HFF-Myc (cell line): ENCODE measurements at places on chromosomes 12 and 14.

GRCh38 chr12:89469361-89469760 lies 55.2 kb downstream of the GALNT4 start:
- DNase-seq: no peak

GRCh38 chr12:100974747-100975146 lies 180.2 kb downstream of the ANO4 start:
- no peak for DNase-seq

- no peak for DNase-seq
Observed at GRCh38 chr12:454833-455232, 4.9 kb upstream of the B4GALNT3 start.

GRCh38 chr14:76654573-76655108 lies 106.6 kb upstream of the VASH1 start:
- DNase-seq: no peak

DNA sequence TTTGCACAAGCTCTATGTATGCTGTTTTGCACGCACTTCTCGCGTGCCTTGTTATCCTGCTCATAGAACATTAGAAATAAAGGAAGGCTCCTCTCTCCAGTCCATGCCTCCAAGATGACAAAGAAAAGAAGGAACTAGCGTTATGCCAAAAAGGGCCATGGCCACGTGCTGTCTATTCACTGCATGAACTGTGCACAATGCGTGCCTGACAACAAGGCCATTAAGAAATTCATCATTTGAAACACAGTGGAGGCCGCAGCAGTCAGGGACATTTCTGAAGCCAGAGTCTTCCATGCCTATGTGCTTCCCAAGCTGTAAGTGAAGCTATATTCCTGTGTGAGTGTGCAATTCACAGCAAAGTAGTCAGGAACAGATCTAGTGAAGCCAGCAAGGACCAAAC lies 22.2 kb upstream of the PRMT8 start:
- no peak for DNase-seq

- DNase-seq: no peak
Observed at GRCh38 chr14:55851961-55852360, 266.2 kb upstream of the PELI2 start.

DNA sequence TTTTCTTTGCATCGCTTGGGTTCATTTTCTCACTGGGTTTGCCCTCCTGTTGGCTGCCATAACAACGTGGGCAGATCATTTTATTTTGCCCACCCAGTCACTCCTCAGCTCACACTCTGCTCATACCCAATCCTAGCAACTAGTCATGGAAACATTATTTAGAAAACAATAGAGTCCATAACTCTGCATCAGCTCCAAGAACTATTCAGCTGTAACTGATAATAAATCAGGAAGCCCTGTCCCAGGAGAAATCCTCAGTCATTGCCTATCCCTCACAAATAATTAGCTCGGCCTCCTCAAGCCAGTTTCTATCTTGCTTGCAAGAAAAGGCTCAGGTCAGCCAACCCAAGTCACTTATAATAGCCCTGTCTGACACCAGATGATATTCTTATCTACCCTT lies 43.2 kb downstream of the RTN1 start:
- no peak for DNase-seq

GRCh38 chr14:76352639-76353281 lies 23.2 kb upstream of the ESRRB start:
- DNase-seq: no peak

- DNase-seq: no peak
Observed at GRCh38 chr12:52259657-52260243, 14.7 kb upstream of the KRT86 start.

GRCh38 chr12:79296871-79297270 lies 393.9 kb downstream of the PAWR start:
- no peak for DNase-seq

- no peak for DNase-seq
Observed at GRCh38 chr14:104680056-104680805, 9.2 kb upstream of the INF2 start.

DNA sequence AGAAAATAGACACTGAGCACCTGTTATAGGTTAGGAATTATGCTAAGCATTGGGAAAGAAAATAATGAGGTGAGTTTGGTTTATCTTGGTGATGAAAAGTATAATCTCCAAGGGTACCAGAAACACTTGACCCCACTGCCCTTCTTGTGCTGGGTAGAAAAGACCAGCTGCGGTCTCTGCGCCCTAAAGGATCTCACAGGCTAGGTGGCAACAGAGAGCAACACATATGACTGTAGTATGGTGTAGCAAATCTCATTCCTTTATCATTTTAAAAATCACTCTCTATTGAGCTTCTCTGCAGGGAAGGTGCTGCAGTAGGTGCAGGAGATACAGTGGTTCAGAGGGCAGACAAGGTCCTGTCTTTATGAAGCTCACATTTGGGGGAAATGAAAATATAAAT lies 26.1 kb downstream of the NRXN3 start:
- no peak for DNase-seq

DNA sequence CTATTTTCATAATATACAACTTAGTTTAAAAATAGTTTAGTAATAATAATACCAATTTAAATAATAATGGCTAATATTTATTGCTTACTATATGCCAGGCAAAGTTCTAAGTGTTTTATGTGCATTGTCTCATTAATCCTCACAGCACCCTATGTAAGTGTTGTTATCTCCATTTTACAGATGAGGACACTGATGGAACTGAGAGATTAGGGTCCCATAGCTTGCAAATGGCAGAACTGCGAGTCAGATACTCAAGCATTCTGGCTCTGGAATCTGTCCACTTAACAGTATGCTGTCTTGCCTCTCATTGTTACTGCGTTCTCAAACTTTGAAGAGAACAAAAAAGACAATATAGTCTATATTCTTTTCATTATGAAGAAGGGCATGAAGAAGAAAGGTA lies 19.0 kb downstream of the AP5M1 start:
- no peak for DNase-seq

- no peak for DNase-seq
Observed at GRCh38 chr14:38137005-38137404, 70.7 kb upstream of the SSTR1 start.

- no peak for DNase-seq
Observed at GRCh38 chr14:60590991-60591414, 58.3 kb downstream of the SIX1 start.

DNA sequence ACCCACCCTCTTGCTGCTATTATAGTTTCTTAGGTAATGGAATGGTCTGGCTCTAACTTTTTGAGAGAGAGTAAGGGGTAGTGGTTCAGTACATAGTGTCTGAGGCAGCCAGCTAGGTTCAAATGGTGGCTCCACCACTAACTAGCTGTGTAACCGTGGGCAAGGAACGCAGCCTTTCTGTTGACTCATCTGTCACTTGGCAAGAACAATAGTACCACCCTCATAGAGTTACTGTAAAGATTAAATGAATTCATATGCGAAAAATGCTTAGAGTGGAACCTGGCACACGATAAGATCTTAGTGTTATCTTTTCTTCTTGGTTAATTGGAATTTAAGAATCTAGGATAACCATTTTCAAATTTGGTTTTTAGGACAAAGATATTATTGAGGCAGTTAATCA lies 14.0 kb downstream of the CCDC62 start:
- no peak for DNase-seq

GRCh38 chr14:23248601-23249000 lies 10.9 kb downstream of the RNF212B start:
- DNase-seq: no peak

- no peak for DNase-seq
Observed at GRCh38 chr12:132044661-132045412, 95.1 kb downstream of the EP400 start.

DNA sequence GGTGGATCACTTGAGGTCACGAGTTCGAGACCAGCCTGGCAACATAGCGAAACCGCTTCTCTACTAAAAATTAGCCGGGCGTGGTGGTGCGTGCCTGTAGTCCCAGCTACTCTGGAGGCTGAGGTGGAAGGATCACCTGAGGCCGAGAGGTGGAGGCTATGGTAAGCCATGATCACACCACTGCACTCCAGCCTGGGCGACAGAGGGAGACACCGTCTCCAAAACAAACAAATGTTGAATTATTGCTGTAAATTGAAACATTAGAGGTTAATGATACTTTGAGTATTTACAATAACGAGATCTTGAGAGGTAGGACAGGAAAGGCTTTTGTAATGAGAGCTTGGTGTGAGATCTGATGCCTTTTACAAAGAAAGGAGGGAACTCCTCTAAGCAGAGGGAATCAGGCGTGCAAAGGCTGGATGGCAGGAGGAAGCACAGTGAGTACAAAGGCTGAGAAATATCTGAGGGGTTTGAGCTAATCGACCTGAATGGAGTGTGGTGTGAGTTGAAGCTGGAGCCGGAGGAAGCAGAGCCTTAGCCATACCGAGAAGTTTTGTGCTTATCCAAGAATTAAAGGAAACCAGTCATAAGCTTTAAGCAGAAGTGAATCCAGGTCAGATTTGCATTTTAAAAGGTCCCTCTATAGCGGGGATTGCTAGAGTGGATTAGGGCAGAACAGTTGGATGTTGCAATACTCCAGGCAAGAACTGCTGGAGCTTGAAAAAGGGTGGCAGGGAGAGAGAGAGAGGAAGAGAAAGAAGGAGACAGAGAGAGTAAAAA lies 1.1 kb downstream of the RHNO1 start:
- DNase-seq: no peak

GRCh38 chr12:101491329-101491728 lies 16.2 kb downstream of the SPIC start:
- no peak for DNase-seq

DNA sequence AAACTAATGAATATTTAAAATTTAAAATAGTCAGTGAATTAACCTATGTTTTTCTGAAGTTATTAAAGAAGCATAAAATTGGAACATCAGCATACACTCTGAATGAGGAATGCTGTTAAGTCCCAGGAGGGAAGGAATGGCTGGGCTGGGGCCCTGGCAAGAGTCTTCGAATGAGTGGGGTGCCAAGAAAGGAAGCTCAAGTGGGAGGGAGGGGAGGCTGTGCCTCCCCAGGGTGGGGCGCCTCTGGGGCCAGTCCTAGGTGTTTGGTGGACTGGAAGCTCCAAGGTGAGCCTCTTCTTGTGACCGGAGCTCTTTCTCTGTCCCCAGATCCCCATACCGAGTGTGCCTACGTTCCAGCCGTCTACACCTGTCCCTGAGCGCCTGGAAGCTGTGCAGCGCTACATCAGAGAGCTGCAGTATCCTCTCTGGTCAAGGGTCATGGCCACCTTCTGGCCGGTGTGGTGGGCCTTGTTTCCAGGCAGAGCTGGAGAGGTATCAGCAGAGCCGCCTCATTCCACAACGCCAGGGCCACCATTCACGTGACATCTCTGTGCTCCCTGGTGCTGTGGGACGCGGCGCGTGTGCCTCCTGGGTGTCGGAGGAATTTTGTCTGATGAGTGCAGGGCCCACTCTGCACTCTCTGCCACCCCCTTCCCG lies 8.5 kb downstream of the VASH1 start:
- no peak for DNase-seq

- no peak for DNase-seq
Observed at GRCh38 chr12:52041695-52042123, 9.5 kb upstream of the NR4A1 start.

- no peak for DNase-seq
Observed at GRCh38 chr12:104534857-104535248, 78.1 kb downstream of the CHST11 start.

- no peak for DNase-seq
Observed at GRCh38 chr14:76514213-76514998, 138.5 kb downstream of the ESRRB start.

DNA sequence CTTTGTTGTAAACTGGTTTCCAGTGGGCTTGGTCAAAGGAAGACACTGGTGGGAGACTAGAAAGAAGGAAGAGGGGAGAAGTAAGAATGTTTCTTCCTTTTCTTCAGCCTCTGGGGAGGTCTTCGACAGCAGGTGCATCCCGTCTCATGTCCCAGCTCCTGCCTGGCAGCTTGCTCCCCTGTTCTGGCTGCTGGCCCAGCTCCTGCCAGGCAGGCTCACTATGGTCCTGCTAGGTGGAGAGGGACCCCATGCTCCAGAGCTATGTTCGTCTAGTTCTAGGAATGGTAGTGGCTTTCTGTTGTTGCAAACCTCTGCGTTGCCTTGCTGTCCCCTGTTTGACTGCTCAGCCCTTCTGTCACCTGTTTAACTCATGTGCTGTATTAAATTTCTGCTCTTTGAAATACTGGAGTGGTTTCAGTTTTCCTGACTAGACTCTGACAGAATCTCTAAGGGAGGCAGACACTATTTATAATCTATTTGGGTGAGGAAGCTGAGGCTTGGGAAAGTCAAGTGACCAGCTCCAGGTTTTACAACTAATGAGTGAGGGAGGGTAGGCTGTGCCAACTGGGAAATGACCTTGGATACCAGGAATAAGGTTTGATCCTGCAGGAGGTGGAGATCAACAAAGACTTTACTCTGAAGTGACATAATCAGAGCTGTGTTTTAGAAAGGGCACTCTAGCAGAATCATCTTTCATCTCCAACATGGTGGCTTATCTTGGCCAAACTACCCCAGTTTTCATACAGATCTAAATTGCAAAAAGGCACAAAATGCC lies 94.7 kb upstream of the DDHD1 start:
- DNase-seq: no peak

GRCh38 chr14:66078006-66078405 lies 408.2 kb upstream of the CCDC196 start:
- no peak for DNase-seq

DNA sequence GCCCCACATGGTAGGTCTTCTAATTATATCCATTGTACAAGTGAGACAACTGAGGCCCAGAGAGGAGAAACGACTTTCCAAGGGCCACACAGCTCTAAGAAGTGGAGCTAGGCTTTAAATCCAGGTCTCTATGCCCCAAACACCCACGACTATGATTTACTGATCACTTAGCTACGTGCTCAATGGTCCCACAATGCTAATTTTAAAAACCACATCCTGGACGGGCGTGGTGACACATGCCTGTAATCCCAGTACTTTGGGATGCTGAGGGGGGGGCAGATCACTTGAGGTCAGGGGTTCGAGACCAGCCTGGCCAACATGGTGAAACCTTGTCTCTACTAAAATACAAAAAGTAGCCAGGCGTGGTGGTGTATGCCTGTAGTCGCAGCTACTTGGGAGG lies 8.4 kb upstream of the MLEC start:
- no peak for DNase-seq
